ENCODE measurements at places on chromosomes 16 and 17.

- DNase-seq: no peak
These were observed 33.1 kb upstream of the LCMT1 start for GRCh38 chr16:25078386-25078978.

DNA sequence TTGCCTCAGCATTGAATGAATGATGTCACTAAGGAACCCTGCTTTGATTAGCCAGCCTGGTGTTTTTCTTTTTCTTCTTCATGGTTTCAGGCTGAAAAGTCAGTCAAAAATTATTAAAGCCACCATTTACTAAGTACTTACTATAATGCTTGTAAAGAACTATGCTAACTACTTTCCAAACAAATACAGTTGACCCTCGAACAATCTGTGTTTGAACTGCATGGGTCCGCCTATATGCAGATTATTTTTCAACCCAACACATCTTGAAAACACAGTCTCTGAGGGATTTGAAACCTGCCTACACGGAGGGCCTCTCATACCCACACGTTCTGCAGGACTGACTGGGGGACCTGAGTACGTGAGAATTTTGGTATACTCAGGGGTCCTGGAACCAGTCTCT is 136.3 kb downstream of the PARN start:
- no peak for DNase-seq

GRCh38 chr16:1979271-1980029 is 1.8 kb downstream of the NOXO1 start:
- peak; percentile 90 for DNase-seq

DNA sequence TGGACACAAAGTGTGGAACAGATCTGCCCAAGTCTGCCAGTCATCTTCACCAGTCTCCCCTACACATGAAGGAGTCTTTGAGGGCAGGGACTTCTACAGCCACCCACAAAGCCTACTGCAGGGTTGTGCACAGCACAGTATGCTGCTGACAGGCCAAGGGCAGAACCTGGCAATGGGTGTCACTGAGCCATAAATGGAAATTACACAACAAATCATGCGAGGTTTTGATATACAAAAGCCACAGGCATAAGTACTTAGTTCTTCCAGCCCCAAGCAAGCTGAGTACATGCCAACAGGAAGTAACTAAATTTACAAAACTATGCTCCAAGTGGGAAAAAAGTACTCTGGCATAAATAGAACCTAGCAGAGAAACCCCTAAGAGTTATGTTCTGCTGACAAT is 7.8 kb upstream of the PSMC3IP start:
- no peak for DNase-seq

DNA sequence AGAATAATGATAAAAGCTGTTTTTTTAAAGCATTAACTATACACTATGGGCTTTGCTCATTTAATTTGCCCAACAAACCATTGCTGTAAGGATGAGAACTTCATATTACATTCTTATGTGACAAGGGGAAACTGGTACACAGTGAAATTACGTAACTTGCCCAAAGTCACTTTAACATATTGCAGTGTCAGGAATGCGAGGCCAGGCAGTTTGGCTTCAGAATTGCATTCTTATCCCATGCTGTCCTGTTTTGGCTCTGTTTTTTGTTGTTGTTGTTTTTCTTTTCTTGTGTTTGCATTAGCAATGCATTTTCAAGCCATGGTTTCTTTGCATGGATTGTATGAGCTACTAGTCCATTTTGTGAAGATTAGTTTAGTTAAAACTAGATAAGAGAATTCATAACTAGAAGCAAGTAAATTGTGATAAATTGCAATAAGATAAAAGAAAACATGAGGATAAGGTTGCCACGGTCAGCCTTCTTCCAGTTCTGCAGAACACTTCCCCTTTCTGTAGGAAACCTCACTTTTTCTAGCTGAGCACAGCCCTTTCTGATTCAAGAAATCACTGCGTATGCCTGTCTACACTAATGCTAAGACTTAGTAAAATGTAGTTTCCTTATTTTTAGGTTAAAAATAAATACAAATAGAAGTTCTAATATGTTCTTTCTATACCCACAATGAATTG is 221.3 kb upstream of the KCNJ16 start:
- no peak for DNase-seq

GRCh38 chr17:50558091-50558490 is 2.4 kb upstream of the CACNA1G start:
- DNase-seq: no peak

DNA sequence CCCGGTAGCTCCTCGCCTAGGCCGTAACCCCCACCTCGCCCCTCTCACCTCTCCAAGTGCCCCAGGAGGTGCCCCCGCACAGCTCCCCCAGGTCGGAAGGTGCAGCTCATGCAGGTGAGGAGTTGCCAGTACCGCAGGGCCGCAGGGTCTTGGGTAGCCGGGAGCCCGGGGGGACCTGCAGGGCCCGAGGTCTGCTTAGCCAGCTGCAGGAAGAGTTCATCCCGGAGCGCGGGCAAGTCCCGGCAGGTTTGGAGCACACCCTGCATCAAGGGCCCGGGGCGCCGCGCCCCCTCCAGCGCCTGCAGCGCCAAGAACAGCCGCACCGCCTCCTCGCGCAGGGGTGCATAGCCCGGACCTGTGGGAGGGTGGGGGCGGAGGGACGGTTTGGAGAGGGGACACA is 4.8 kb downstream of the PLEKHH3 start:
- DNase-seq: no peak

DNA sequence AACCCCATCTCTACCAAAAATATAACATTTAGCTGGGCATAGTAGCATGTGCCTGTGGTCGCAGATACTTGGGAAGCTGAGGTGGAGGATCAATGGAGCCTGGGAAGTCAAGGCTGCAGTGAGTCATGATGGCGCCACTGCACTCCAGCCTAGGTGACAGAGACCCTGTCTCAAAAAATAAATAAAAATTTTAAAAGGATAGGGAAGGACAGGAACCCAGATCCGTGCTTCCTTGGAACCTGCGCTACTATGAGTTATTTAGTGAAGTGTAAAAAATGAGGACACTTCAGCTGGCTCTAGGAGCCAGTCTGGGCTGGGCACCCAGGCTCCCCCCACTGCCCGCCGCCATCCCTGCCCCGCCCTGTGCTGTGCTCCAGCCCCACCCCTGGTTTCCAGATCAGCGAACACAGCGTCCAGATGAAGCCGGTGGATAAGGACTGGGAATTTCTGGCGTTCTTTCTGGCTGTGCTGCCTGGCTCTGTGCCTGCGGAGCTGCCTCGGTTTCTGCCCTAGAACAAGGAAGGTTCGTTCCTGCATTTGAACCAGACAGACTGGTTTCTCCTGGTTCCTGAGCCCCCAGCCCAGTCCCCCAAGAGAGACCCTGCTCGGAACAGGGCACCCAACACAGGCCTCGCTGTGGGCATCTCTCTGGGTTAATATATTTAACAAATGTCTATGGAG is 18.5 kb downstream of the PLLP start:
- DNase-seq: peak; percentile 89

- no peak for DNase-seq
These were observed 14.7 kb downstream of the AIPL1 start for GRCh38 chr17:6420173-6420641.

GRCh38 chr17:7475764-7476422 is 3.5 kb downstream of the ZBTB4 start:
- DNase-seq: no peak

GRCh38 chr17:78362232-78362631 is 2.4 kb upstream of the SOCS3 start:
- DNase-seq: no peak

- no peak for DNase-seq
These were observed 533.7 kb downstream of the HAPSTR1 start for GRCh38 chr16:9625122-9625521.

- no peak for DNase-seq
These were observed 4.0 kb downstream of the CCDC92B start for GRCh38 chr17:2745317-2746037.

DNA sequence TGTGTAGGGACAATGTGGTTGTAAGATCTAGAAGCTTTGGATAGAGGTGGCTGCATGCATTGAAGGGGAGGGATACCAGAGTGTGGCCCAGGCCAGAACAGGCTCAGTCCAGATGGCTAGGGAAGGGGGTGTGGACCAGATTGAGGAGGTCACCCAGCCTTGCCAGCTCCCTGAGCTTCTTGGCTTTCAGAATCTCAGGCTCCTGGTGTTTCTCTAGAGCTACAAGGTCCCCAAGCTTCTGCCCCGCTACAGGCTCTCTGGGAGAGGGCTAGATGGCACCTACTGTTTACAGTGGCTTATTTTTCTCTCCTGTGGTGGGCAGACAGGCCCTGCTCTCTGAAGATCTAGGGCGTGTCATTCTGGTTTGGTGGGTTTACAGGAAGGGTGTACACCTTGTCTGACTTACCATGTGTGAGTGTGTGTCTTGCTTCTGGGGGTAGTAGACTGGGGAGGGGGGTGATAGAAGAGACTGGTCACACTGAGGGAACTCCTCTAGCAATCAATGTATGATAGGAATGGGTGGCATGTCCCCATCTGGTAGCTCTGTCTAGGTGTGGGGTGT is 1.1 kb downstream of the RARA start:
- peak; percentile 31 for DNase-seq

DNA sequence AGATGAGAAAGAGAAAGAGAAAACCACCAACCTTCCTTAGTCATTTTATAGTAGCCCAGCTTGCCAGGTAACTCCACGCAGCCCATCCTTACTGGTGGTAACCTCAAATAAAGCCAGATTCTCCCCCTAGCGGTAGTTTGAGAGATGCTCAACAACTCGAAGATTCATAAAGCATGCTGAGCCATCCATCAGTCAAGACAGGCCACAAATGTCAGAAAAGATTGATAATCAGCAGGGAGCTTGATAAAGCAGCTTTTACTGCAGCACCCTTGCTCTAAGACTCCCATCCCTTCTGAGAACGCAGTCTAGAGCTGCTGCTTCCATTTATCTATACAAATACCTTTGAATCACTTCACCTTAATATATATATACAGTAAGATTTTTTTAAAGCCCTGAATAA is 451.5 kb upstream of the HSBP1 start:
- DNase-seq: no peak

- no peak for DNase-seq
These were observed 8.5 kb downstream of the GAA start for GRCh38 chr17:80109713-80110446.

DNA sequence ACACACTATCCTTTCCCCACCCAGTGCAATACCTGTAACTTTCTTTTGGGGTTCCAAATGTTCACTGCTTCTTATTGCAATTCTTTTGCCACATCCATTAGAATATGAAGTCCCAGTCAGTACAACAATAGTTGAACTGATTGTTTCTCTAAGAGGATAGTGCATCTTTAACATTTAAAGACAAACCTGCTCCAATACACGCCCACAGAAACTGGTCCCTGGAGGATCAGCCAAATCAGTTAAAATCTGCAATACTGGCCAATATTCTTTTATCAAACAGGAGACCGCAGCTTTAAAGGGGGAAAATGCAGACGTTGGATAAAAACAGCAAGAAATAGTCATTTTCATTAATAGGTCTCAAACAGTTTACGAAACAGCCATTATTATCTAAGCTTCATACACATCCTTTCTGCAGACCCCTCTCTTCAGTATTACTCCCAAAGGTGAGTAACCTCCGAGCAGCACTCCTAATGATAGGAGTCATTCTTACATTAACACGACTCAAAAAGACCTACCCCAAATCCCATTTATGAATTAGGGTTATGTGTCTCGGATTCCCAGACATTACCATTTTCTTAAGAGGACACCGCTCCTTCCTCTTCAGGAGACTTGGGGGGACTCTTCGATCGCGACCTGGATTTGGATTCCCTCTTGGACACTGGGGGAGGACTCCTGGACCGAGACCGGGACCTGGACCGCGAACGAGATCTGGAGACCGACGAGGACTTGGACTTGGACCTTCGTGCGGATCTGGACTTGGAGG is 1.4 kb downstream of the SRSF2 start:
- no peak for DNase-seq

GRCh38 chr17:47276868-47277267 is 23.2 kb downstream of the ITGB3 start:
- DNase-seq: peak; percentile 76

DNA sequence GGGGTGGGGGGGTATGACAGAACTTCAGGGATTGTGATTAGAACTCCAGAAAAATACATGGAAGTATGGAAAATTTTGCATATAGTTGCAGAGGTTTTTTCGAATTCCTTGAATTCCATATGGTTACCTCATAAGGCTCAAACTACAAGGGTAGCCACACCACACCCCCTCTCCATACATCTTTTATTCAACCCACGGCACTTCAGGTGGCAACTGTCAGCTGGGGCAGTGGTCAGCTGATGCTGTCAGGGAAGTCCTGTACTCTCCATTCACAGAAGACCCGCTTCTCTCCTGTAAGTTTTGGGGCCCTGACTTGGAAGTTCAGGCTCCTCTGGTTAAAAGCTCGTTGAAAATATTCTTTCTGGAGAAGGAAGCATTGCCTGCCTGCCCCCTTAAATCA is 57.5 kb upstream of the CLEC19A start:
- no peak for DNase-seq

- DNase-seq: no peak
These were observed 346.6 kb upstream of the SALL1 start for GRCh38 chr16:51497541-51498211.

DNA sequence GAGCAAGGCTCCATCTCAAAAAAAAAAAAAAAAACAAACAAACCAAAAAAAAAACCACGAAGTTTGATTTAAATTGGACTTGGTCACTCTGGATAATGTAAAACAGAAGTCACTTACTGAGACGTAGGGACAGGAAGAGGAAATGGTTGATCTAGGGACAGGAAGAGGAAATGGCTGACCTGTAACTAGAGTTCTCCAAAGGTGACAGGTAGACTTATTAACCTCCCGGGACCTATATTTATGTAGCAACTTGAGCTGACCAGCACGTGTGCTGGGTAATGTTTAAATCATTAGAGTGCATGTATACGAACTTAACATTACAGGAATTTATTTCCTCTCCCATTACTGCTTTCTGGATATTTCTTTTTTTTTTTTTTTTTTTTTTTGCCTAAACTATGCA is 81.5 kb upstream of the DHX40 start:
- no peak for DNase-seq

- DNase-seq: peak; percentile 63
These were observed 15.6 kb upstream of the AURKB start for GRCh38 chr17:8225813-8226535.

- DNase-seq: no peak
These were observed 27.2 kb upstream of the BRD7 start for GRCh38 chr16:50395763-50396710.

- DNase-seq: no peak
These were observed 393 bp downstream of the RNF166 start for GRCh38 chr16:88705801-88706228.

- DNase-seq: no peak
These were observed 3.1 kb upstream of the MMP2 start for GRCh38 chr16:55475919-55476318.

DNA sequence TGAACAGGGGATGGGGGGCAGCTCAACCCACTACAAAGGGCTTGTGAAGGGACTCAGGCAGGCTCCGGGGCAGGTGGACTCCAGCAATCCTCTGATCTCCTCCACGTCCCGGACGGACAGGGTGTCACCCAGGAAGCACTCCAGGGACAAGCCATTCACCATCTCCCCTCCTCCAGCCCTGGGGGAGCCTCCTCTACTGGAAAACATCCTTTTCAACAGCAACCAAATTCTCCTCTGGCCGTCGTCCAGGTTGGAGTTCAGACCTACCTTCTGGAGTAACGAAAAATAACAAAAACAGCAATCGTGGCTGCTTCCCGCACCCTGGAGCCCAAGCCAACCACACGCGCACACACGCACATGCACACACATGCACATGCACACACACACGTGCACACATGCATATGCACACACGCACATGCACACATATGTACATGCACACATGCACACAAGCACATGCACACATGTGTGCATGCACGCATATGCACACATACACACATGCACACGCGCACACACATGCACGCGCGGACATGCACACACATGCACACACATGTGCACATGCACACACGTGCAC is 8.9 kb upstream of the RBFOX3 start:
- no peak for DNase-seq

- DNase-seq: peak; percentile 38
These were observed 113.2 kb downstream of the PRKCB start for GRCh38 chr16:23948949-23949411.
